ENCODE measurements at places on chromosomes 12 and 14. TPM values are rescaled to one million over a fixed set of nuclear protein-coding genes. Genes with fewer than 3 reads are reported as not detected.

The ACVR1B gene
- 21.8 TPM for total RNA-seq

DNA sequence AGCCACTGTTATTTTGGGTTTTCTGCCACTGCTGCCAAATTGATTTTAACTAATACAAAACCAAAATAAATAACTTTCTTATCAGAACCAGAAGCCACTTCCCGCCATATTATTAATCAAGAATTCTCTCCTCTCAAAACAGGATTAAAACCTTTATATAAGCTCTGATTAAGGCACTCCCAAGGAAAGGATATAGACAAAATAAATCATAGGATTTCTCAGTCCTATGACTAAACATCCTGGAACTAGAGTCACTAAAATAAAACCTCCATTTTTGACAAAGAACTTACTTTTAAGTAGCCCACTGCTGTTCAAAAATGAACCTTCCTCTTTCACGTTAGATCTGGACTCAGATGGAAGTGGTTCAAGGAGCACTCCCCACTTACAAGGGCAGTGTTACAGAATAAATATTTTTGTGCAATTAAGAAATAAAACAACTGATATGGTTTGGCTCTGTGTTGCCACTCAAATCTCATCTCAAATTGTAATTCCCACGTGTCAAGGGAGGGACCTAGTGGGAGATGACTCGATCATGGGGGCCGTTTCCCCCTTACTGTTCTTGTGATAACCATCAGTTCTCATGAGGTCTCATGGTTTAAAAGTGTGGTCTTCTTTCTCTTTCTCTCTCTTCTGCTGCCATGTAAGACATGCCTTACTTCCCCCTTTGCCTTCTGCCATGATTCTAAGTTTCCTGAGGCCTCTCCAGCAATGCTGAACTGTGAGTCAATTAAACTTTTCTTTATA, 26.4 kb downstream of the GXYLT1 start:
- DNase-seq, result no peak

GRCh38 chr12:51244269-51244668, 5.6 kb downstream of the DAZAP2 start:
- no peak for DNase-seq

DNA sequence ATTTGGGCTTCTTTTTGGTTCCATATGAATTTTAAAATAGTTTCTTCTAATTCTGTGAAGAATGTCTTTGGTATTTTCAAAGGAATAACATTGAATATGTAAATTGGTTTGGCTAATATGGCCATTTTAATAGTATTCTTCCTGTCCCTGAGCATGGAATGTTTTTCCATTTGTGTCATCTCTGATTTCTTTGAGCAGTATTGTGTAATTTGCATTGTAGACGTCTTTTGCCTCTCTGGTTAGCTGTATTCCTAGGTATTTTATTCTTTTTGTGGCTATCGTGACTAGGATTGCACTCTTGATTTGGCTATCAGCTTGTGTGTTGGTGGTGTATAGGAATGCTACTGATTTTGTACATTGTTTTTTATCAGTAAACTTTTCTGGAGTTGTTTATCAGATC, 601.9 kb downstream of the SNAPC1 start:
- no peak for DNase-seq

DNA sequence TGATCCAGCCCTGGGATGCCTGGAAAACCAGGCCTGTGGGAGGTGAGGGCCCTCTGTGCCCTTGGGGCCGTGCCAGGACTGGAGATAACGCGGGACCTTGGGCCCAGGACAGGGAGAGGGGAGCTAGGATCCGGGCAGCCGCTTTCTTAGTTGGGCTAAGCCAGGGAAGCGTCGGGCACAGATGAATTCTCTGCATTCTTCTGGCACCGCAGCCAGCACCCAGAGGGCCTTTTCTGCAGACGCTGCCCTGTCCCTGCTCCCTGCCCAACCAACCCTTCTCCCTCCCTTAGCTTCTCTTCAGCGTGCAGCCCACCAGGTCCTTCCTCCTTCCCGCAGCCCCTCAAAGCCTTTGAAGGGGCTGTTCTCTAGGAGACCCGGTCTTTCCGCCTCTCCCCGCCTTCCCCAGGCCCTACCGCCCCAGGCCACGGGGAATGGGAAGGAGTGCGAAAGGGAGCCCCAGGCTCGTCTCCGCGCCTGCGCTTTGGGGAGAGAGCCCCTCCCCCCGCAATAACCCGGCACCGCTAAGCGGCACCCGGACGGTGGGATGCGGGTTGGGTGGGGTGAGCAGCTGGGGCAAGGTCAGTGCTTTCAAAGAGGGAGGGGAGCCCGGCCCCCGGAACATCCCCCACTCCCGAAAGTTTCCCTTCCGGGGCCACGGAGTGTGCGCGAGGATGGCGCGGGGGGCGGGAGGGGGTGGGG, 663 bp downstream of the NCKAP5L start:
- DNase-seq, result peak; percentile 78

- peak; percentile 77 for DNase-seq
These were observed 8.5 kb upstream of the MGAT4C start for GRCh38 chr12:86264451-86265328.

DNA sequence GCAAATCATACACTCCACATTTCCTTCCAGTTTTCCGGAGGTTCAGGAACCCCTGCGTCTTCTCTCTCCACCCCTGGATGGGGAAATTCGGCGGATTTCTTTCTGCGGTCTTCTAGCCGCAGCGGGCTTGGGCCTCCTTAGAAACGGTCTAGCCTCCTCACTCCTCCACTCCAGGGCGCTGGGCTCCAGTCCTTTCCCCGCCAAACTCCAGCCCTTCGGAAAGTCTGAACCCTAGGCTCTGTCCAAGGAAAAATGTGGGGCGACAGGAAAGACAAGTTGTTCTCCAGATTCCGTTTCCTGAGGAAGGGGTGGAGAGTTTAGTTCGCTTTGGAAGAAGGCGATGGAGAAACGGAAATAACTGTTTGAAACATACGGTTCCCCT, 1.4 kb upstream of the HOXC10 start:
- no peak for DNase-seq

All from body of pancreas (tissue), 4 donors.